Stimulated activated CD8-positive, alpha-beta memory T cell treated with anti-CD3 and anti-CD28 coated beads, Interleukin-7, amount 100 ng/mL, for 4 hours (primary cell): ENCODE measurements at places on chromosomes 1 and 21.

GRCh38 chr21:25421321-25422028 is 185.8 kb downstream of the MRPL39 start:
- DNase-seq = peak; percentile 22

DNA sequence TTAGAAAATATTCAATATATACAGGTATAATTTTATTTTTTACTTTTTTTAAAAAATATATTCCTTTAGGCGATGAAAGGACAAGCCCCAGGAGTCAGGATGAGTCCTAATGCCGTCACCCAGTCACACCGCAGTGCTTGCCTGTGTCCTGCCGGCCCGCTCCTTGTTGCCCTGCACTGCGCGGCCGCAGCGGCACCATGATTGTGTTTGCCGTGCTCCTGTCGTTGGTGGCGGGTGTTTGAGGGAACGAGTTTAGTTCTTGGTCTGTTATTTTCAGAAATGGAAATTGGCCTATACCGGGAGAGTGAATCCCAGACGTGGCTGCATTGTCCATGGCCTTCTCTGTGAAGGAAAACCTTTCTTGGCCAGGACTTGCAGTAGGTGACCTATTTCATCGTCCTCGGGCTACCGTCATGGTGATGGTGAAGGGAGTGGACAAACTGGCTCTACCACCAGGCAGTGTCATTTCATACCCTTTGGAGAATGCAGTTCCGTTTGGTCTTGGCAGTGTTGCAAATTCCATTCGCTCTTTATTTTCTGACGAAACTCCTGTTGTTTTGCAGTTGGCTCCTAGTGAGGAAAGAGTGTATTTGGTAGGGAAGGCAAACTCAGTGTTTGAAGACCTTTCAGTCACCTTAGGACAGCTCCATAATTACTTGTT is 45.9 kb upstream of the CRB1 start:
- DNase-seq = no peak

DNA sequence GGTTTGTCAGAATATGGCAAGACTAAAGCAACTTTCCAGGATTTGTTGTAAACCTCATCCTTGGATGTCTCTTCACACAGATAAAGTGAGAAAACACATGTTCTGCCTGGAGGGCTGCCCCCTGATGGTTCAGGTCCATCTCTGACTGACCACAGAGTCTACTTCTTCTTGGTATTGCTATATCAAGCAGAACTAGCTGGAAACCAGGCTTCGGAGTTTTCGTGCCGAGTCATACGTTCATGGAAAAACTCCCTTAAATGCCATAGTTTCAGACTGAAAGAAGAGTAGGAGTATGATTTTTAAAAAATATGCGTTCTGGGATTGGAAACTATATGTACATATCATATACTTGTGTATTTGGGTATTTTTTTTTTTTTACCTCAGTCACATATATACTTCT is 5.8 kb downstream of the OR10T2 start:
- DNase-seq = no peak

DNA sequence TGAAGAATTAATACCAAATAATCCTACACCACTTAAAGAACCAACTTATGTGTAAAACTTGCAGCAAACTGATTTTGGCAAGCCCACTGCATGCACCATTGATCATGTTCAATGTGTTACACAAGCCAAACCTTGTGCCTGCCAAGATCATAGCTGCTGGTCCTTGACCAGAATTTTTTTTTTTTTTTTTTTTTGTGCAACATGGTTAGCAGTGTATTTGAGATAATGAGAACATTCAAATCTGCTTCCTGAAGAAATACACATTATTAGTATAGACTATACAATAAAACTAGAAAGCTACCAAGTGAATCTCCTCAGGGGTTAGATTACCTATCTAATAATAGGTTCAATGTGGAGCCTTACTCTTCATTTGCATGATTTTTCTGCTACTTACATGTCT is 421.0 kb downstream of the MRPL39 start:
- DNase-seq = no peak

GRCh38 chr21:37119421-37120218 is 46.6 kb downstream of the TTC3 start:
- no peak for DNase-seq

DNA sequence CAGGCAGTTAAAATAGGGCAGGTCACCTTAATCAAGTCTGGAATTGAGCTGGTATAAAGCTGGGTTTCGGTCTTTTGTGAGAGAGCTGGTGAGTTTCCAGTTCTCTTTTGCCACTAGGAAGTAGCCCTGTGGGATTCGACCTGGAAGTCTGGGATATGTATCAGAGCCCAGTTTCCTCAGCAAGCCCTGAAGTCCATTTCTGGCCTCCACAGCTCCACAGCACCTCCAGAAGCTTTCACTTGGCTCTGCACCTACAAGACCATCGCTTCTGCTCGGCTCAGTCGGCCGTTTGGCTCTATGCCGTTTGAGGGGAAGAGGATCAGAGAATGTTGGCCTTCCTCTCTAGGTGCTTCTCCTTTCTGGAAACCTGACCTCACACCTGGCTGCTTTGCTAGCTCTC is 148.0 kb downstream of the GALNT2 start:
- DNase-seq = no peak

- no peak for DNase-seq
Measured at GRCh38 chr1:24212376-24212775, 25.3 kb upstream of the IFNLR1 start.

DNA sequence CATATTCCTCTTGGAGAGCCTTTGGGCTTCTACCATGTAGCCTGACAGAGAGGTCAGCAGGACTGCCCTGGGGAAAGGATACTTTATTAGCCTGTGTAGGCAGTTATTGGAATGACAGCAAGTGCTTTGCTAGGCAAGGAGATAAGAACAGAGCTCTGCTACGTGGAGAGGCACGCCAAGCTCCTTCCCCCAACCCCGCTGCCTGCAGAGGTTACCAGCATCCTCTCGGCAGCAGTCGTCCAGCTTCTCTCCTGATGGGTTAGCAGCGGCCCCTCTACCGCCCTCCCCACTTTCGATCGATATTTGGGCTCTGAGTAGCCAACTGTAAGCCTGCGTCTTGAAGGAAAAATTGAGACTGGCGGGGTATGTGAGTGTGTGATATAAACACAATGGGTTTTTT is 122.3 kb downstream of the DHRS3 start:
- DNase-seq = no peak

DNA sequence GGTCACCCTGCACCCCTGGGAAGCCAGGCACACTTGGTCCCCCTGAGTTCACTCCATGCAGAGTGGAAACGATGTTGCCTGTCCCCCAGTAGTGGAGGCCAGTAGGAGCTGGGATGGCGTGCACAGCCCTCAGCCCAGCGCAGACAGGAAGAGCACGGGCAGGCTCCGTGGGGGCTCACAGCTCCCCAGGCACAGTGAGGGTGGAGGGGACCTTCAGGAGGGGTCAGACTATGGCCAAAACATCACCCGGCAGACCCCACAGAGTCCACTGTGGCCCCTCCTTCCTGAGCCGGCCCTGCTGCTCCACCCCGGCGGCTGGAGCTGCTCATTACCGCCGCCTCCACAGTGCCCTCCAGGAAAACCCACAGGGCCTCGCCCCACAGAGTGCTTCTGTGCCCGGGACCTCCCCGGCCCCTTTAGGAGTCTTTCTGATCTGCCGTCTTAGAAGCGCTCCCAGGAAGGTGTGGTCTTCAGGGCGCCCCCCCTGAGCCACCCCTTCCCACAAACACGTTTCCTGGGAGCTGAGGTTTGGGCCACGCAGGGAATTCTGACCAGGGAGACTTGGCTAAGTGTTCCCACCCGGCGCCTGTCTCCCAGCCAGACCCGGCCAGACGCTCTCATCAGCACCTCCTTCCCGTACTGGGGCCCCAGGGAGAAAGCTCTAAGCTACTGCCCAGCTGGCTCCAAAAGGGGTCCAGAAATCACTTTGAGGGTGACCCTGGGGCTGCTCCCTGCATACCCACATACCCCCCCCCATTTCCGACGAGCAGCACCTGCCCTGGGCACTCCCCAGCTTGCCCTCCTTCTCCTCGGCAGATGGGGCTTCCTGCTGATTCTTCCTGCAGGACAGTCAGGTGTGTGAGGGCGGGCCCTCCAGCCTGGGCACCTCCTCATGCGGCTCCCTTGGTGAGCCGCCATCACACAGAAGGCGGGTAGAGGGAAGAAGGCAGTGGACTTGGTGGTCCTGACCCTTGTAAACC is 38.8 kb downstream of the RIPK4 start:
- no peak for DNase-seq

DNA sequence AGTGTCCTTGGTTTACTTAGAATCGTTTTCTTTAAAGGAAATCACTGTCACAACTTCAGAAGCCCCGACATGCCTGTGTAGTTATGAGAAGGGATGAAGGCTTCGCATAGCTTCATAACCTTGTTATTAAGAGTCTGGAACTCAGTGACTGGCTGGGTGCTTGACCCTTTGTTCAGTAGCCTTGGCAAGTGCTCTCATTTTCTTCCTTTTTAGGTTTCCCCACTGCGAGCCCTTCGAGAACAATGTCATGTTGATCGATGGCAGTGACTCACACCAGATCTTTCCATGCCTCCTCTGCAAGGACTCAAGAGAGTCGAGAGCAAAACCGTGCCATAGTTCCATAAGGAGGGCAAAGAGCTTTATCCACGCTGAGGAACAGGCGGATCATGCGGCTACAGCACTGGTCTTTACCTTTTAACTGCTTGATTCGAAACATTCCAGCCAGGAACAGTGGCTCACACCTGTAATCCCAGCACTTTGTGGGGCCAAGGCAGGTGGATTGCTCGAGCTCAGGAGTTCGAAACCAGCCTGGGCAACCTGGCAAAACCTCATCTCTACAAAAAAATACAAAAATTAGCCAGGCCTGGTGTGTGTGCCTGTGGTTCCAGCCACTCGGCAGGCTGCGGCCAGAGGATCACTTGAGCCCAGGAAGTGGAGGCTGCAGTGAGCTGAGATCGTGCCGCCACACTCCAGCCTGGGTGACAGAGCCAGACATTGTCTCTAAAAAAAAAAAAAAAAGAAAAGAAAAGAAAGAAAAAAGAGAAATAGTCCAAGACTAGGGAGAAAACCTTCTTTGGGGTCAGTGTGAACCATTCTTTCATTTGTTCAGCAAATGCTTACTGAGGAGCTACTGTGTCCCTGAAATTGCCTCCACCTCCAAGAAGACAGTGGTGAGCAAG is 95.4 kb upstream of the ERRFI1 start:
- no peak for DNase-seq

DNA sequence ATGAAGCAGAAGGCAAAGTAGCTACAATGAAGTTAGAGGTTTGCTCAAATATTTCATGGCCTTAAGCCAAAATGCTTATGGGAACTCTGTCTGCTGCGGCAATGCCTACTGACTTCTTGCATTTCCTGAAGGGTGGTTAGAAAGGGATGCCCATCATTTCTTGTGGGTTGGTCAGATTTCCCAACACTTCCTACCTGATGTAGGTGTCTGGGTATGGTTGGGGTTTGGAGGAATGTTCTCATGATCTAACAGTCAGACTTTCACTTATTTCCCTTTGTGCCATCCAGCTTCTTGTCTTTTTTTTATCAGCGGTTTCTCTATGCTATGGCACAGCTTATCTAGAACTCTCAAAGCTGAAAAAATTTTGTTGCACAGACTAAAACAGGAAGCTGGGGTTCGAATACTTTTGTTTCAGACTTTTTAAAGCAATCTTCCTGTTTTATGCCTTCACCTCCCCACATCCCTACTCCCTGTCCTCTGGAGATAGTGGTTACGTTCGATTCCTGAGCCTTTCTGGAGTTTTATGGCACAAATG is 307.7 kb downstream of the USP25 start:
- DNase-seq = no peak

DNA sequence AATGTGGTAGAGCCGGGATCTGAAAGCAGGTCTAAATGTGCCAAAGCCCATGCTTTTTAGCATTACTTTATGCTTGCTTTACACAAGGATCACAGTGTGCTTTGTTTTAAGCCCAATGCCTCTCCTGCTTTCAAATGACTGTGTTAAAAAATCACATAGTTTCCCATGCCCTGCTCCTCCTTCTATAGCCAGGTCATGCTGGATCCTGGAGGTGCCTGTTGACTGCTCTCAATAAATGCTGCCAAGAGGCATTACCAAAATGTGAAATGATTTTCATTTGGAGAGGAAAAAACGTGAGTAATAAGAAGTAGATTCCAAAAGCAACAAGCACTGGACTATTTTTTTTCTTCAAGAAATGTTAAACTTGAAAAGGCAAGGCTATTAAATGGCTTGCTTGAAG is 420.7 kb upstream of the USP24 start:
- DNase-seq = no peak

- DNase-seq = no peak
Measured at GRCh38 chr1:196302420-196302819, 305.8 kb downstream of the KCNT2 start.

- DNase-seq = no peak
Measured at GRCh38 chr1:161127649-161128048, 4.8 kb downstream of the DEDD start.

GRCh38 chr1:113980110-113980509 is 836 bp downstream of the OLFML3 start:
- DNase-seq = no peak

- no peak for DNase-seq
Measured at GRCh38 chr1:17689011-17689410, 66.1 kb upstream of the ACTL8 start.

DNA sequence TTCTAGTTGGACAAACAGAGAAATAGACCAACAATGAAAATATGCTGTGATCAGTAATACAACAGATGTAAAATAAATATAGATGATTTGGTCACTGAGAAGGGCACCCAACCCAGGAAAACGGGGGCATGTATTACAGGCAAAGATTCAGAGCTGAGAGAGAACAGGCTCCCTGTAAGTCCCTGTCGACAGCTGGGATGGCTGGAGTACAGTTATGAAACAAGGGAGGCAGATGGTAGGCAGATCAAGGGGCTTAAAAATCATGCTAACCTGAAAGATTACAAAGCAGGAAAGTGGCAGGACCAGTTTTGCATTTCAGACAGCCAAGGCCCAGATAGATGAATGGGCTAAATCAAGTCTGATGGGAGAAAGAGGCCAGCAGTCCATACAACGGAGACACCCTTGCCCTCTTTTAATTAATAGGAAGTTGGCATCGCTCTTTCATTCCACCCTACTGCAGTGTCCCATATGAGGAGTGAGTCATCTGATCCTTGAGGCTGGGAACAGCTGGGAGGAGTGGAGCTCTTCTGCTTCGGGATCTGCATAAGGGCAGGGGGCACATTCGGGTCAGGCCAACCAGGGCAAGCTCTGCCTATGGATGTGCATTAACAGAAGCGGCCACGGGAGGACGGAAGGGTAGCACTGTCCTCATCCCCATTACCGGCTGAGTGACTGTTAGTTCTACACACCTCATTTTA is 171.1 kb downstream of the DAB1 start:
- DNase-seq = no peak

GRCh38 chr1:23546897-23547584 is 12.3 kb downstream of the ID3 start:
- DNase-seq = no peak

DNA sequence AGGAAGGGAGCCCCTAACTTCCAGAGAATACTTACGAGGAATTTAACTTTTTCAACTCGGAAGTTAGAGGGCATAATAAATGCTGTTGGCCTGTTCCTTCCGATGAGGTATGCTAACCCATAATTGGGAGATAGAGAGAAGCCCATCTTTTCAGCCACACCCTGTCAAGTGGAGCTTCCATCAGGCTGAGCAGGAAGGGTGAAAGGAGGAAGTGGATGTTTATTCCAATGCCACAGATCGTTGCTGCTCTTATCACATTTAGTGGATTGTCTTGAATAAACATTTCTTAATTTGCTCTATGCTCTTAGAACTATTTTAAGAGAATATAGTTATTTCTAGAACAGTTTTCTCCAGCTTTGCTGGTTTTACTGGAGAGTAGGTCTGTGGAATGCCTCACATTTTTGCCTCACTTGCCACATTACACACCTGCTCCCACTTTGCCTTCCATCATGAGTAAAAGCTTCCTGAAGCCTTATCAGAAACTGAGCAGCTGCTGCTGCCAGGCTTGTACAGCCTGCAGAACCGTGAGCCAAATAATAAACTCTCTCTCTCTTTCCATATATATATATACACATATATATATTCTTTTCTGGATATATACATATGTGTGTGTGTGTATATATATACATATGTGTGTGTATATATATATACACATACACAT is 60.0 kb upstream of the RGS21 start:
- DNase-seq = no peak
